ENCODE measurements at places on chromosomes 6 and 20.
A peak's percentile ranks its signal among the peaks of the same experiment; 100 is the strongest.

GRCh38 chr6:155853011-155853410 is 397.4 kb upstream of the NOX3 start:
- DNase-seq = no peak

DNA sequence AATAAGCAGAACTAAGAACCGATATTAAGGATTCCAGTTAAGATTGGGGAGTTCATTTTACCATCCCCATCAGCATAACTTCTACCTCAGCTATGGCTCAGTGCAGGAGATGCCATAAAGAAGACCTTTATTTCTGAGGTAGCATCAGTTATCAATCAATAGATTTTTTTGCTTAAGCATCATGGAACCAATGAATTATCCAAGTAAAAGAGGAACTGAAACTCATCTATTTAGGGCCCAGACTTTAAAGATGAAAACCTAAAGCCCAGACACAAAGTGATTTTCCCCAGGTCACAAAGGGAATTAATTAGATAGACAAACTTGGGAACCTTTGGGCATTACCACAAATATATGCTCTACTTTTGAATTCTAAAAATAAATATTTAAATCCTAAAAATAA is 59.2 kb upstream of the TINAG start:
- peak; percentile 8 for DNase-seq

DNA sequence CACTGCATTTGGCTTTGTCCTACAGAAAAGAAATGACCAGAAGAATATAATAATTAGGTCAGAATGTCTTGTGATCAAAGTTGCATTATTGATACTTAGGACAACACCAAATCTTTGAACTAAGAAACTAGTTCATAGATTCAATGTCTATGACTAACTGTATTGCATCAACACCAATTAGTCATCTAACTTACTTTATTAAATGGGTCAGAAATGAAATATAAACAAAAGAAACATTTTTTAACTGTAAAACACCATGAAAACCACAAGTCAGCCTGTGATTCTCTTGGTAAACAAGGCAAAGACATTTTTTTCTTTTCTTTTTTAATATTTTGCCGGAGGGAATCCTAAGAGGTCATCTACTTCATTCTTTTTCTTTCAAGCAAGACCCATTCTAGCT is 114.1 kb upstream of the HDDC2 start:
- no peak for DNase-seq

- DNase-seq = no peak
These were observed 286.4 kb downstream of the HACE1 start for GRCh38 chr6:104573350-104573749.

GRCh38 chr20:62685781-62686555 is 22.7 kb upstream of the NTSR1 start:
- no peak for DNase-seq

DNA sequence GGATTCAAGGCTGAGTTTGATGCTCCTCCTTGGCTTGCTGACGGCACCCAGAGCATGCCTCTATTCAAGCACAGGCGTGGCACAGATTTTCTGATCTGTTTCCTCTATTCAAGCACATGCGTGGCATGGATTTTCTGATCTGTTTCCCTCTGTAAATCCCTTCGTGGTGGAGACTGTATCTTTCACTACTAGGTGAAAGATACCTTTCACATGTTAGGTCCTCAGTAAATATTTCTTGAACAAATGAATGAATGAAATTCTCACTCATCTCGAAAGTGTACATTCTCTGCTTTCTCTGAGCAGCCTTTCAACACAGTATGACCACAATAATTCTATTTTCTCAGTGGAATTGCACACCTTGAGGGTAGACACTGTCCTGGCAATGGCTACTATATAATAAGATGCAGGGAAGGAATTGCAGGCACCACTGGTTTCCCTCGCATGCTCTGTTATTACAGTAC is 72.6 kb upstream of the F13A1 start:
- no peak for DNase-seq

GRCh38 chr20:18430172-18430826 is 36.5 kb downstream of the DZANK1 start:
- DNase-seq = no peak

Measured in NAMALWA (cell line).